ENCODE measurements at places on chromosomes 3 and 15. TPM values are rescaled to one million over a fixed set of nuclear protein-coding genes. Genes with fewer than 3 reads are reported as not detected.

- no peak for DNase-seq
Measured at GRCh38 chr3:133367403-133367802, 32.5 kb upstream of the BFSP2 start.

GRCh38 chr3:141853081-141853601, 23.3 kb upstream of the ATP1B3 start:
- DNase-seq, result no peak

GRCh38 chr3:185250247-185250646, 3.6 kb downstream of the EHHADH start:
- no peak for DNase-seq

DNA sequence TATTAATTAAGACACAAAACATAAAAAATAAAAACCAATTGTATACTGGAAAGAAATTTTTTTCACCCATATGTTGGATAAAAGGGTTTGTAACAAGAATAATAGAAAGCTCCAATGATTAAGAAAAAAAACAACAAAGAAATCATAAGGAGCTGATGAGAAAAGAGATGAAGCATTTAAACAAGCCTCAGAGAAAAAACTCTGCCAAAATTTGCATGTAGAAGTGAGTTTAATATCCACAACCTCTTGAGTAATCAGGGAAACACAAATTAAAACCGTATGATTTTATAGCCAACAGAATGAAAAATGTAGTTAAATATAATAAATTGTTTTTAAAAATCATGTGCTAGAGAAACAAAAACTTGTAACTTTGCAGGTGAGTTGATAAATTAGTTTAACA, 192.9 kb downstream of the BCHE start:
- no peak for DNase-seq

GRCh38 chr15:73225358-73226015, 143.3 kb downstream of the HCN4 start:
- DNase-seq, result no peak

GRCh38 chr15:77853910-77854309, 221.2 kb upstream of the LINGO1 start:
- no peak for DNase-seq

GRCh38 chr3:13010780-13011572, 62.3 kb downstream of the IQSEC1 start:
- no peak for DNase-seq

- DNase-seq, result no peak
Measured at GRCh38 chr15:55740981-55741832, 1.7 kb downstream of the PRTG start.

- no peak for DNase-seq
Measured at GRCh38 chr3:177679568-177680471, 482.5 kb upstream of the TBL1XR1 start.

DNA sequence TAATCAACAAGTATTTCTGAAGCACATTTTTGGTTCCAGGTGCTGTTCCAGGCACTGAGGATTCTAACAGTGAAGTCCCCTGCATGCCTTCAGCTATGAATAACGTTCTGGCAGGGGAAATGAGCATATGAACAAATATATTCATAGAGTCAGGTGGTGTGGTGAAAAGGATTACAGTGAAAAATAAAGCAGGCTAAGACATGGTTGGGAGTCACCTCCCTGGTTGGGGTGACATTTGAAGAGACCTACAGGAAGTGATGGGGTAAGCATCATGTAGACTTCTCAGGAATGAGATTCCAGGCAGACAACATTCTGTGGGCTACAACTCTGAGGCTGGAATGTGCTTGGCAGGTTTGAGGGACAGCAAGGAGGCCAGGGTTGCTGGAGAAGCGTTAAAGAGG, 15.0 kb downstream of the FRMD4B start:
- no peak for DNase-seq

DNA sequence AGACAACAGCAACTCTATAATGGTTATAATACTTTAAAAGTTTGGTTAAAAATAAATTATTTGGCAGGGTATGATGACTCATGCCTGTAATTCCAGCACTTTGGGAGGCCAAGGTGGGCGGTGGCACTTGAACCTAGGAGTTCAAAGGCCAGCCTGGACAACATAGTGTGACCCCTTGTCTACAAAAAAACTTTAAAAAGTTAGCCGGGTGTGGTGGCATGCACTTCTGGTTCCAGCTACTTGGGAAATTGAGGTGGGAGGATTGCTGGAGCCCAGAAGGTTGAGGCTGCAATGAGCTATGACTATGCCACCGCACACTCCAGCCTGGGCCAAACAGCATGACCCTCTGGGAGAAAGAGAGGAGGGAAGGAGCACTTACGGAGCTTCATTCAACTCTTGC, 7.7 kb upstream of the TRPC1 start:
- no peak for DNase-seq

GRCh38 chr15:26537663-26538062, 235.2 kb downstream of the GABRB3 start:
- no peak for DNase-seq

- peak; percentile 49 for DNase-seq
Measured at GRCh38 chr3:39115870-39116269, 8.4 kb downstream of the TTC21A start.

DNA sequence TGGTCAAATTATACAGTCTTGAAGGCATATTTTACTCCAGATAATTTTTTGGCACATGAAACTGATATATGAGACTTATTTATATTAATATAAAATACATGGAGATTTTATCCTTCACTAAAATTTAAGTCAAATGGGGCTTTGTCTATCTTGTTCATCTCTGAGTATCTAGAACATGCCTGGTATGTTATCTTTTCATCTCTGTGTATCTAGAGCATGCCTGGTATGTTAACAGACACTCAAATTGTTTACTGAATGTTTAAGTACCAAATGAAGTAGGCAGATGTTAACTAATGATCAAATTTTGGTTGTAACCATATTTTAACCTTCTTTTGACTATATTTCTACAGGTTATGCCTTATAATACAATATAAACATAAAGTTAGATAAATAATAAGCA, 7.7 kb downstream of the GTF2A2 start:
- DNase-seq, result no peak

GRCh38 chr3:62558549-62559112, 185.3 kb upstream of the FEZF2 start:
- DNase-seq, result no peak

GRCh38 chr15:95293456-95294031, 1037.0 kb upstream of the NR2F2 start:
- DNase-seq, result no peak

GRCh38 chr15:34206011-34206410, 3.9 kb downstream of the KATNBL1 start:
- DNase-seq, result no peak

DNA sequence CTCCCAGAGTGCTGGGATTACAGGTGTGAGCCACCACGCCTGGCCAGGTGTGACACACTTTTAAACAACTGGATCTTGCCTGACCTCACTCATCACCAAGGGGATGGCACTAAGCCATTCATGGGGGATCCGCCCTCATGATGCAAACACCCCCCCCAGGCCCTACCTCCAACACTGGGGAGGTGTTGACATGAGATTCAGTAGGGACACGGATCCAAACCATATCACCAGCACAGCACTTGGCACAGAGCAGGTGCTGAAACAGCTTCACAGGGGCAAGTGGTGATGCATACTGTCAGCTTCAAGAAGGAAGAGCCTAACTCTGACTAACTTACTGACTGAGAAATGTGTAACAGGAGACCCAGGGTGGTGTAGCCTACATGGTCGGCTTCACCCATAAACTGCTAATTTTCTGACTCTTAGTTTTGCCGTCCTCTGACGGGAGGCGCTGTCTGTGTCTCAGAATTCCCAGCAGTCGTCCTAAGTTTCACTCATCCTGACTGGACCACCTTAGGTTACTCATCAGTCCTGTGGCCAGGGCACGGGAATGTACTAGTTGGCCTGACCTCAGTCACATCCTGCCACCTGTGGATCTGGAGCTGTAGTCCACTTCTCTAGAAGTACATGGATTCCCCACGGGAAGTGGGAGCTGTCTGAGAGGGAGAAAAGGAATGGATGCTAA, 81.9 kb upstream of the PLXNA1 start:
- DNase-seq, result no peak

GRCh38 chr3:27385504-27385903, 16.3 kb upstream of the NEK10 start:
- no peak for DNase-seq

GRCh38 chr3:152853196-152853595, 18.3 kb downstream of the P2RY1 start:
- no peak for DNase-seq

GRCh38 chr15:55638764-55639163, 50.6 kb upstream of the PYGO1 start:
- DNase-seq, result no peak

DNA sequence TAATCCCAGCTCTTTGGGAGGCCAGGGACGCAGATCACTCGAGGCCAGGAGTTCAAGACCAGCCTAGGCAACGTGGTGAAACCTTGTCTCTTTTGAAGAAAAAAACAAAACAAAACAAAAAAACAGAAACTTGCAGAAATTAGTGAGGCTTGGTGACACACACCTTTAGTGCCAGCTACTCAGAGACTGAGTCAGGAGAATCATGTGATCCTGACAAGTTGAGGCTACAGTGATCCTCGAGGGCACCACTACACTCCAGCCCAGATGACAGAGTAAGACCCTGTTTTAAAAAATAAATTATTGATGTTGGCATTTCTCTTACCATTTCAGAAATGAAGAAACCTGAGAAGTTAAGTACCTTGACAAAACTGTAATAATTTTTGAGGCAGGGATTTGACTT, 44.6 kb upstream of the CCNB2 start:
- no peak for DNase-seq

- no peak for DNase-seq
Measured at GRCh38 chr15:97189162-97189780, 771.2 kb upstream of the ARRDC4 start.

GPR62 gene
- 0.09 TPM for total RNA-seq

IMP3 gene
- 33.1 TPM for total RNA-seq

GOLGA6L2 gene
- total RNA-seq, result not detected

CISH gene
- 15.5 TPM for total RNA-seq

SH2D7 gene
- not detected for total RNA-seq

NTRK3 gene
- 0.47 TPM for total RNA-seq

PLA1A gene
- total RNA-seq, result 1.0 TPM
